ENCODE measurements at places on chromosomes 5 and 9.

DNA sequence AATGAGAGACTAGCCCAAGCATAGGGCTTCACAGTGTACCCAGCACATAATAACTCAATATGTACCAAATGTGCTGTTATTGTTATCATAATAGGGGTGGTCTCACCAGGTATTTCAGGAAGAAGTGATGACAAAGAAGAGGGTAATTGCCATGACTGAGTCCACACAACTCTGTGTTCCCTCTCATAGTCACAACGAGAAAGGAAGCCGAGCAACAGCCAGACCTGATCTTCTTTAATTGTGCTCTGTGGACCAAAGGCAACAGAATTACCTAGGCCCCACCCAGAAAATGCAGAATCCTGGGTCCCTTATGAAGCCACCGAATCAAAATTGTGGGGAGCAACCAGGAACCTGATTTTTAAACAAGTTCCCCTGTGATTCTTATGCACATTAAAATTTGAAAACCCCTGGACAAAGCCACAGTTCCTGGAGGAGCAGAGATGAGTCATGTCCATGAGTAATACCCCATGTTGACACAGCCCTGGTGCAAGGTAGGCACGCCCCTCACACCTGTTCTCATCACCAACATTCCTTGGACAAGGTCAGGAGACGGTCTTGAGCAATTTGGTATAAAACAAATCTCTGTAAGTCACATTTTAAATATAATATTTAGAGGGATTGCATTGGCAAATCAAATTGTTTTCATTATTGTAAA lies 5.2 kb downstream of the FGF1 start:
- DNase-seq = no peak

DNA sequence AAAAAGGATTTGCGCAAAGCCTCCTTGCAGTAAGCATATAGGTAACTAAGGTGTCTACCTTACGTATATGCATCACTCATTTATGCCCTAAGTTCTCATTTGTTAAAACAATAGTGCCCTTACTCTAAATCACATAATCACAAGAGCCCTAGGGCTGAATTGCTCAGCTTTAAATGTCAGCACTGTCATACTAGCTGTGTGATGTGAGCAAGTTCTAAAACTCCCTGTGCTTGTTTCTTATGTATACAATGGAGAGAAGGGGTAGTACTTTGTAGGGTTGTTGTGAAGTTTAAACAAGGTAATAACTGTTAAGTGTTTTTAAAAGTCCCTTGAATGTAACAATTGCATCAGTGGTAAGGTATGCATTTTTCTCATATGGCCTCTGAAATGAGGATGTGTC lies 169.5 kb upstream of the DMRT1 start:
- no peak for DNase-seq

DNA sequence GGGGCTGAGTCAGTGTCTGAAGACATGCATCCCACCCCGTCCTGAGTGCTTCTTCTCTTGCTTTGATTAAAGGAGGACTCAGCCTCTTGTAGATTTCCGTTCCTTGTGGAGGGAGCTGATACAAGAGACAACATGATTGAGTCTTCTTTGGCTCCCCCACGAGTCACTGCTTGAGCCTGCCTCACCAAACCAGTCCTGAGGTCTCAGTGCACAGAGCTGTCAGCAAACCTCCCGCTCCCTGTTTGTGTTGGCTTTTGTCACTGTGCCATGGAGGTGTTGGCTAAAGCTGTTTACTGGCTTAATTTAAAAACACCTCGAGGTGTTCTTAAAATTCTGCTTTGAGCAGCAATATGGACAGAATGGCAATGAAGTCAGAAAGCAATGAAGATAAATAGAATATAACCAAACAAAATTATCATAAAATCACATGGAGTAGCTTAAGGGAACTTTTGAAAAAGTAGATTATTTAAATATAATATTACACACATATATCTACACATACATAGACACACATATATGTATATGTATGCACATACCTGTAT lies 234.1 kb upstream of the ANKRD55 start:
- no peak for DNase-seq

GRCh38 chr5:128632264-128632663 lies 94.2 kb upstream of the FBN2 start:
- no peak for DNase-seq

DNA sequence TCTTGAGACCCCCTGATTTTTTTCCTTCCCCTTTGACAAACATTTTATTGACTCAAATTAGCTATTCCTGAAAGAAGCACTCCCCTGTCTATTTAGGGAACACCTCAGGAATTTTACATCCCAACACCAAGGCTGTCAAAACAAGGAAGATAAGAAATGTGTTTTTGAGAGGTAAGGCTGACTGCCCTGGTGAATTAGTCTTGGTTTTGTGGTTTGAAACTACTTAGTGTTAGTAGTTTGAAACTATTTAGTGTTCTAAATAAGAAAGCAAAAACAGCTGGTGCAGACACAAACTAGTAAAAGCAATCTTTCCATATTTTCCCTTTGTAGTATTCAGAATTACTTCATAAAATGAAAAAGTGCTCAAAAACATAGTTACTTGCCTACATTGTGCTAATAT lies 120.7 kb downstream of the PCSK1 start:
- no peak for DNase-seq
